Dermis blood vessel endothelial cell (primary cell): ENCODE measurements at places on chromosomes 12 and 14. TPM values are rescaled to one million over a fixed set of nuclear protein-coding genes. Genes with fewer than 3 reads are reported as not detected.

Gene ANO2
- total RNA-seq, result 41.2 and 82.9 TPM in 2 replicates

Gene KCNC2
- total RNA-seq, result not detected in 2 replicates

Gene MYO1H
- not detected in 2 replicates for total RNA-seq

Gene DPPA3
- total RNA-seq, result not detected in 2 replicates
